RPMI8226 (cell line): ENCODE measurements at places on chromosomes 6 and 20.

DNA sequence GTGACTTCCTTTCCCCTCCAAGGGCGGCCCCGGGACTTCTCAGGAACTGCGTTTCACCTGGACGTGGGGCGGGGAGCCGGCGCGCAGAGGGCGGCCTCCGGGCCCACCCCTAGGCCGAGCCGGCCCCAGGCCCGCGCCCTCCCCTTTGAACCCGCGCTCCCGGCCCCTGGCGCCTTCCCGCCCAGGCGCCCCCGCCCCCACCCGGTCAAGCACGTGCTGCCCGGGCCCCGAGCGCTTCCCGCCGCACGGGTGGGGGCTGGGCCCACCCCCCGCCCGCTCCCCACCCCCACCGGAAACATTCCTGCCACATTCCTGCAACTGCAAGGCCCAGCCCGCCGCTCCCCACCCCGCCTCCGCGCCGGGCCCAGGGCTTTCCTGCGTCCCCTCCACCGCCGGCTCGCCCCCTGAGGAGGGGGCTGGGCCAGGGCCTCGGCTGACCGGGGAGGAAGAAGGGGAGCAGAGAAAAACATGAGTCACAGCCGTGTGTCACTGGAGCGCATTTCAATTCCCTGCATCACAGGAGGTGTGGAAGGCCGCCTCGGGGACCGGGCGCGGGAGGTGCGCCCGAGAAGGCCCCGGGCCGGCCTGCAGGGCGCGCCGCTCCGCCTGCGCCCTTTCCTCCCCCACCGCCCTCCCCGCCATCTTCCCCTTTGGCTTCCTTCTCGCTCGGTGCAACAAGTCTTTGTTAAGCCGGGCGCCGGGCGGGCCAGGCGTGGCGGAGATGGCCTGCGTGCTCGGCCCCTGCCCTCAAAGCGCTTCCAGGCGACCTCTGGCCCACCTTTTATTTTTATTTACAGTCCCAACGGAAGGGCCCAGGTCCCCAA lies 1.2 kb upstream of the HMGA1 start:
- peak; percentile 65 for DNase-seq

GRCh38 chr6:47358440-47359225 lies 48.9 kb upstream of the TNFRSF21 start:
- DNase-seq = no peak

DNA sequence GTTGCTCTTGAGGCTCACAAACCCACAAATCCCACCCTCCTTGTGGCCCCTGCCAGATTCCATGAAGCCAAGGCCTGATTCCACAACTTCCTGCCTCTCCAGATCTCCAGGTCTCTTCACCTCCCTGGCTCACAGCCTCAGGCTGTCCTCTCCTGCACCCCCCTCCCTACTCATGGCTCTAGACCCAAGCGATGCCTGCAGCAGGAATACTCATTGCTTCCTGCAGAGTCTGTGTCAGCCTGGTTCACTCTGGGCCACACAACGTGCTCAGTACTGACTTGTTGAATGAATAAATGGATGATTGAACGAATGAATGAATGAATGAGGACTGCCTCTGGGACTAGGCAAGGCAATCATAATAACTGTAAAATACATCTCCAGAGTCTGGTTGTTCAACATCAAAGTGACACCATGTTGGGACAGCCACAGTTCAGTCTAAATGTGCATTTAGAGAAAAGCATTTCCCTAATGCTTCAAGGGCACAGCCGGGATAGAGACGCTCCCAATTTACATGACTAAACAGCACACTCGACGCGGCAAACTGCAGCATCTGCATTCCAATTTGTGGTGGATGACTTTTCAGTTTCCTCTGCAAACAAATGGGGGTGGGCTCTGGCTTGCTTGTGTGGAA lies 139.9 kb downstream of the GRM4 start:
- DNase-seq = no peak

- no peak for DNase-seq
Observed at GRCh38 chr20:35199740-35200139, 26.8 kb upstream of the MMP24 start.

GRCh38 chr20:49635166-49635565 lies 67.2 kb upstream of the PTGIS start:
- no peak for DNase-seq

DNA sequence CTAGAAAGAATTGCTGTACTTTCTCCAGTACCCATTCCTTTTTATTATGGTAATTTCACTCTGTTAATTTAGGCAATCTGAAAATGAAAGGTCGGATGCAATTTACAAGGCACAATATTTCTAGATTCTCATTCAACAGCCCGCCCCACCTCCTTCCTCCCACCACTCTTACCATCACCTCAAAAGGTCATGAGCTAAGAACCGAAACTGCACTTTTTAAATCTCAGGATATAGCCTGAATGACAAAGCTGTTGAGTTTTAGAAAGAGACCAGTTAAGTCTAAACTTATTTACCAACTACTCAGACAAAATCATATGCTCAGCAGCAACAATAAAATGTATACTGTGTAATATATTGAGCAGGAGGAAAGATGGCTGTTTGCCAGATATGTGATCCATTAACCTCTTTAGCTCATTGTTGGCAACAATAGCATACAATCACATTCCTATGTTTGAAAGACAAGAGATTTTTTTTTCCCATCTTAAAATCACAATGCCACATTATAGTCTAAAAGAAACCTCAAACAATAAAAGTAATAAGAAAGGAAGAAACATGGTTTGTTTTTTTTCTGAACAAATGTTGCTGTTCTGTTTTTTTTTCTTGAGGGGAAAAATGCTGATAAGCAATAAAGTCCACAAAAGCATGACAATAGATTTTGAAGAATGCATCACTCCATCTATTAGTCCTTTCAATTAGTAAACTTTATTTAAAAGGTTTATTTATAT lies 1.6 kb upstream of the HS3ST5 start:
- DNase-seq = peak; percentile 17

- no peak for DNase-seq
Observed at GRCh38 chr20:45034436-45034835, 66.5 kb downstream of the KCNS1 start.

GRCh38 chr20:11274141-11274594 lies 600.4 kb upstream of the JAG1 start:
- peak; percentile 35 for DNase-seq

DNA sequence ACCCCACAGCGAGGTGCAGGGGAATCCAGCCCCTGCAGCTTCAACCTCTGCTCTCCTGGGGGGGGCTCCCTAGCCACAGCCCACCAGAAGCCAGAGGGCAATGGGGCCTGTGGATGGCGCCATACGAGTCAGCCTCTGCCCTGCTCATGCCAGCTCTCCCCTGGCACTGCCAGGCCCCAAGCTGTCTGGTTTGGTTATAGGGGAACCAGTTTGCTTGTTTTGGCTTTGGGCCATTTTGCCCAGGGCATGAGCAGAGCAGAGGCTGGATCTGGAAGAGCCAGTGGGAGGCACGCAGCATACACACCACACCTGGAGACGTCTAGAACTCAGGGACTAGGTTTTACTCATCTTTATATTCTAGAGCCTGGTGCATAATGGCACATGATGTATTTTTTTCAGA lies 66.7 kb upstream of the SLC22A16 start:
- peak; percentile 23 for DNase-seq

GRCh38 chr6:90293319-90293953 lies 3.2 kb downstream of the BACH2 start:
- DNase-seq = no peak

GRCh38 chr6:22095836-22096235 lies 201.0 kb downstream of the PRL start:
- no peak for DNase-seq

- no peak for DNase-seq
Observed at GRCh38 chr20:10113746-10114145, 79.0 kb downstream of the ANKEF1 start.

DNA sequence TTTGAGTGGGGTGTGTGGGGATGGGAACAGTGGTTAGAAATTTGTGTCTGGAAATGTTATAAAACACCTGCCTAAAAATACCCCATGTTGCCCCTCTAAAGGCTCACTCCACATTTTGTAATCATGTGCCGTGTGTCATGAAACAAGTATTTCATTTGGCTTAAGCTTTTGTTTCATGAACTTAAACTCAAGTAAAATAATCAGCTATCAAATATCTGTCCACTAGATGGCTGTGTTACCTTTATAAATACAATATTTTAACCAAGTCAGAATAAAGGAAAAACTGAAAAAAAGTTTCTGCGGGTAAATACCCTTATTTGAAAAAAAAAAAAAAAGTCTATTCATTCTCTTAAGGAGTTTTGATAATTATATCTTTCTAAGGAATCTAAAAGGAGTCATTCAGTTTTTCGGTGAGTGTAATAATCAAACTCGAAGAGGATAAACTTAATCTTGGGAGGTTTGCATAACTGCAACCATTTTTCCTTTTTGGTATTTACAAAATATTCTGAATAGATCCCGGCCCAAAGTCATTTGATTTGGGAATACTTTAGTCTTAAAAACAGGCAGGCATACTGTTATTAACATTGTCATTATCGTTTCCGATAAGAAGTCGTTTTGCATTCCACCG lies 29.9 kb upstream of the MTRF1L start:
- peak; percentile 9 for DNase-seq

GRCh38 chr6:72953971-72954381 lies 271.3 kb downstream of the KHDC1L start:
- DNase-seq = no peak

DNA sequence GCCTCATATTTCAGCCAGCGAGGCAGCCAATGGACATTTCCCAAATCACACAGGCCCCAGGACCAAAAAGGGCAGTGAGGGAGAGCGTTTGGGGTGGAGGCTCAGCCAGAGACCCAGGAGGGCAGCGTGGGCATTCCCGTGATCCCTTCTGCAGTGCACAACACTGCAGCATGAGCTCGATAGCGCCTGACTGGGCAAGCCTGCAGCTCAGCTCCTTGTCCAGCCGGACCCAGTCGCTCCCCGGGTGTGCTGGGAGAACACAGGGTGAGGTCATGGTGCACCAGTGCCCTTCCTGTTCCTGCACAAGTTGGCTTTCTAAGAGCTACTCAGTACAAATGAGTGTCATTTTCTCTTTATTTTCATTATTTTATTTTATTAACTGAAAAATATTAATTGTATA lies 5.9 kb downstream of the TTLL2 start:
- DNase-seq = no peak

GRCh38 chr20:10501402-10501801 lies 66.3 kb downstream of the SLX4IP start:
- no peak for DNase-seq

DNA sequence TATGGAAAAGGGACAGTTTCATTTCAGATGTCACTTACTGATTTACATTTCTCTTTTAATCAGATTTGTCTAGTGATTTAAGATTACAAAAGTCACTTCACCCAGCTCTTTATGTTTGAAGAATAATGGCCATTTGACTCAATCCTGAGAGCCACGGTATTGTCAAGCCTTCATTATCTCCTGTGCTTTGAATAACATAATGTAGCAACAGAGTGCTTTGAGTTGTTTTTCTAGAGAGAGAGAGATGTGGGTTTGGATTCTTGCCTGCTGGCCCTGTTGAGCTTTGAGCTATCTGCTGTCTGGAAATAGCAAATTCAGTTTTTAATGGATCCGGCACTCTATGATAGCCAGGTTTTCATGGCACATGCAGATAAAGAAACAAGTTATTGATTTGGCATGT lies 478.4 kb upstream of the SOX4 start:
- no peak for DNase-seq

DNA sequence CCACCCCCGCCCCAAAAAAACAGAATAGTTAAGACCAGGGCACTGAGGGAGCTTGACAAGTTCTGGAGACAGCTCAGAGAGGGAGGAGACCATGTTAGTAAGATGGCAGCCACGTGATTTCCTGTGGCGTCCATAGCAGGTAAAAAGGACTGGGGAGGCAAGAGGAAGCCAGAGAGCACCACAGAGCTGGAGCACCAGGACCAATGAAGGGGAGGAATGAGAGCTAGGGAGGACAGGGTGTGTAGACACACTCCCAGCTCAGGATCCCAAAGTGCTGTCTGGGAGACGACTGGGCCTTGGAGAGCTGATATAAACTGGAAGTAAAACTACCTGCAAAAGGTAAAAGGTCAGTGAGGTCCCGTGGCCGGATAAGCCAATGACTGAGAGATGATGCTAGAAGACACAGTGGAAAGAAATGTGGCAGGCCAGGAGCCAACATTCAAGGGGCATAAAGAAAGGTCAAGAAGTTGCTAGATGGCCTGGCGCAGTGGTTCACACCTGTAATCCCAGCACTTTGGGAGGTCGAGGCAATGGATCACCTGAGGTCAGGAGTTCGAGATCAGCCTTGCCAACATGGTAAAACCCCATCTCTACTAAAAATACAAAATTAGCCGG lies 39.0 kb downstream of the SLC23A2 start:
- no peak for DNase-seq

DNA sequence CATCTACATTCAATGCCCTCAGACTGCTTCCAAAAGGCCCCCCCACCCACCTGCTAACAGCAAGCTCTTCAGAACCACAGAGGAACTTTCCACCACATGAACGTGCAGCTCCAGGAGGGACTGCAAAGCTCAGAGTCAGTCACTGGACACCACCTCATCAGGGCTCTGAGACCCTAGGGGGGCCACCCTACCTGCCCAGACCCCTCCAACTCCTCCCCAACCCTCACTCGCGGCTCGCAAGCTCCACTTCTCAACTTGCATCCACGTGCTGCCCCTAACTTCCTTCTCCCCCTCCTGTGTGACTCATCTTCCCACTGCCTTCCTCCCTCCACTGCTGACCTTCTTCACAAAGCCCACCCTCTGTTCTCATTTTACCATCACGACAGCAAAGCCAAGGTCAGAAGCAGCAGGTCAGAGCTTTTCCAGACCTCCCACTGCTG lies 6.5 kb downstream of the MBOAT1 start:
- DNase-seq = no peak

GRCh38 chr20:25344634-25345033 lies 46.0 kb downstream of the ABHD12 start:
- DNase-seq = no peak

- DNase-seq = no peak
Observed at GRCh38 chr6:37059344-37060194, 54.1 kb downstream of the FGD2 start.
